Fibroblast of lung (primary cell): ENCODE measurements at places on chromosomes 11 and 22. TPM values are rescaled to one million over a fixed set of nuclear protein-coding genes. Genes with fewer than 3 reads are reported as not detected.

The OR51B4 gene
- not detected in 2 replicates for polyA plus RNA-seq

The MN1 gene
- polyA plus RNA-seq = 2.8 and 11.8 TPM in 2 replicates

DNA sequence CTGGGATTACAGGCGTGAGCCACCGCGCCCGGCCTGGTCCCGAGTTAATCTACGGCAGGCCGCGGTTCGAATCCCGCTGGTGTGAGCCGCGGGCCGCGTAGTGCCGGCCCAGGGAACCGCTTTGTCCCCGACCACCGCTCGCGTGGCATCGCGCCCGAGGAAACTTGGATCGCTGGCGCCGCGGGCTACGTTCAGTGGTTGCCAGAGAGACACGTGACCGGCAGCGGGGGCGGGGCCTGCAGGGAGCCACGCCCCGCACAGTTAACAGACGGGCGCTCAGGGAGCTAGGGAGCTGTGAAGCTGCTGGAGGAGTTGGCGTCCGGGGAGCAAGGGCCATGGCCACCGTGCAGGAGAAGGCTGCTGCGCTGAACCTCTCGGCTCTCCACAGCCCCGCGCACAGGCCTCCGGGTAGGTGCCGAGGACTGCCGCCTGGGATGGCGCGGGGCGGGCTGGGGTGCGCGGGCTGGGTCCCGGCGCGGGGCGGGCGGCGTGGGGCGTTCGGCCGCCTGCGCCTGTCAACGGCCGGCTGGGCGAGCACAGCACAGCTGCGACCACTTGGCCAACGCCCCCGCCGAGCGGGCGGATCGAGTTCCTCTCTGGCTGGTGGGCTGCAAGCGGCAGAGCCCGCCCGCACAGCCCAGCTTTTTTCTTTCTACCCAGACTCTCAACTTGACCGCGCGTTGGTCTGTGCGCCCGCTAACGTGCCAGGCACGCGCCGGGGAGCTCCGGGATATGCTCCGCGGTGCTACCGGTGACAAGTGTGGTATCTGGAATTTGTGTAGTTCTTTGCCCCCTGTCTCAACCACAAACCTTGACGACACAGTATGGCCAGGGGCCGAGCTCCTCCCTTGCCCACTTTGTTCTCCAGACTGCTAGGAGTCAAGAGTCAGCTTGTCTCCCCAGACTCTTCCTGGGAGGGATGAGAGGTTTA lies at the start of gene DEPDC7:
DEPDC7 (plus strand) TSS at position 258 of the 931 bp plus-strand sequence; CDS start at position 336, 78 bp downstream.
- peak; percentile 88 for DNase-seq
- no peaks in the 10 kb centered on the region for H3K36me3 ChIP-seq
- H3K4me1 ChIP-seq = no peaks in the 10 kb centered on the region
- H3K27me3 ChIP-seq = no peaks in the 10 kb centered on the region
- peak within 1 kb of the TSS; percentile 76 for H3K4me3 ChIP-seq

DNA sequence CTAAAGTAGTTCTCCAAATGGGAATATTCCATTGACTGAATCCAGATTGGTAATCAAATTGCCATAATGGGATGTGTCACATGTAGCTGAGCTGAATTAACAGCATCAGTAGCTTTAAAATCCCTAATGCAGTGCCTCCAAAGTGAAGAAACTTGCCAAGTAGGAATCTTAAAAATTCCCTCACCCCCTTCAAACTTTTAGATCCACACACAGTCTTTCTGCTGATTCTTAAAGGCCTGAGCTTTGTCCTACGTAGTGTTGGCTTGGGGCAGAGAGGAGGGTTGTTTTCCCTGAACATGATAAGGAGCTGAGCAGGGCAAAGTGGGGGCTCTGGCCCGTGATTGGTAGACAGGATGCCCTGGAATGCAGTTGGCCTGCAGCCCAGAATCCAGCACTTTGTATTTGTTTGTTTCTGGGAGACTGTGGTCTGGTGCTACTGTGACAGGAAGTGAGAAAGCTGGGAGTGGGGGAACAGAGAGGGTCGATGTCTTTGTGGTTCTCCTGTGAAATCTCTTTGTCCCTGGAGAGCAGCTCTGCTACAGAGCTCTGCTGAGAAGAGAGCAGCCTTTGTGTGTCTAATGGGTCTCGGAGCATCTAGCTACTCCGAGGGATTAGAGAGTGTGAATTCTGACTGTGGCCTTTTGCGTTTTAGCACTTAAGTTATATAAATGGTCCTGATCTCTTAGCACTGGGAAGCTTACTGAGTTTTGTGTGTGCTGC lies 16.9 kb downstream of the CTNND1 start:
- H3K4me3 ChIP-seq = peak overlapping the region; percentile 56
- H3K27ac ChIP-seq = peak overlapping the region; percentile 63
- H3K27me3 ChIP-seq = no peaks in the 10 kb centered on the region
- peaks cover 1% of the 10 kb centered on the region for H3K36me3 ChIP-seq
- DNase-seq = peak; percentile 99

DNA sequence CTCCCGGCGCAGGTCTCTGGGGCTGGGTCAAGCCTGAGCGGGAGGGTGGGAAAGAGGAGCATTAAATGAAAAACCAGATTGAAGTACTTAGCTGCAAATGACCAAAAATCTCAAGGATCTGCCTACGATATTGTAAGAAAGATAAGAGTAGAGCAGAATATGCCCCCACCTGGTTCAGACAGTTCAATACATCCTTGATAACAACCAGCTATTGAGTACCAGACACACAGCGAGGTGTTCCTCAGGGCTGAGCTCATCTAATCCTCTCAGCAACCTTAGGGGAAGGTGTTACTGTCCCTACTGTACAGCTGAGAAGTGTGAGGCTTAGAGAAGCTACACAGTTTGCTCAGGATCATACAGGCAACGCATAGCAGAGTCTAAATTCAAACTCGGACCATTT lies 27.4 kb upstream of the HMGXB4 start:
- H3K27me3 ChIP-seq = peaks cover 5% of the 10 kb centered on the region
- H3K4me3 ChIP-seq = no peak overlapping the region
- DNase-seq = no peak
- no peaks in the 10 kb centered on the region for H3K4me1 ChIP-seq

GRCh38 chr22:47044722-47045535 lies 282.5 kb downstream of the TBC1D22A start:
- H3K4me3 ChIP-seq = no peak overlapping the region
- H3K36me3 ChIP-seq = no peaks in the 10 kb centered on the region
- no peaks in the 10 kb centered on the region for H3K27me3 ChIP-seq
- H3K4me1 ChIP-seq = no peaks in the 10 kb centered on the region
- H3K27ac ChIP-seq = no peak overlapping the region
- no peak for DNase-seq

- H3K4me3 ChIP-seq = no peak overlapping the region
- H3K4me1 ChIP-seq = no peaks in the 10 kb centered on the region
- H3K27ac ChIP-seq = no peak overlapping the region
- no peaks in the 10 kb centered on the region for H3K36me3 ChIP-seq
- no peaks in the 10 kb centered on the region for H3K27me3 ChIP-seq
Measured at GRCh38 chr11:107337917-107338316, 119.7 kb downstream of the CWF19L2 start.

DNA sequence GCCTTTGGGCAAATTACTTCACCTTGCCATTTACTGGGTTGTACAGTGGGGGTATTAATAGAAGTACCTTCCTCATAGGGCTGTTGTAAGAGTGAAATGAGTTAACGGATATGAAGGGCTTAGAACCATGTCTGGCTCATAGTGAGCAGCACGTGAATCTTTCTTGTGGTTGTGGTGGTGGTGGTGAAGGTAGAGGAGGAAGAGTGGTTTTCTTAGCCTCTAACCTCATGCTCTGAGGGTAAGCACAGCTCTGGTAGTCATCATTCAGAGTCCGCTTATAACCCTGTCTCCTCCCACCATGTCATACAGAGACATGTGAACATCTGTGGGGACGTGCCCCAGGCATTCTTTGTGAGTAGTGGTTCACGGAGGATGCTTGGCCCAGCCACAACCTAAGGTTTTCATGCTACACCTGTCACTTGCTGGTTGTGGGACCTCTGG lies 43.6 kb downstream of the TEAD1 start:
- peaks cover 2% of the 10 kb centered on the region for H3K36me3 ChIP-seq
- peak; percentile 54 for DNase-seq
- no peak overlapping the region for H3K27ac ChIP-seq
- H3K27me3 ChIP-seq = no peaks in the 10 kb centered on the region

DNA sequence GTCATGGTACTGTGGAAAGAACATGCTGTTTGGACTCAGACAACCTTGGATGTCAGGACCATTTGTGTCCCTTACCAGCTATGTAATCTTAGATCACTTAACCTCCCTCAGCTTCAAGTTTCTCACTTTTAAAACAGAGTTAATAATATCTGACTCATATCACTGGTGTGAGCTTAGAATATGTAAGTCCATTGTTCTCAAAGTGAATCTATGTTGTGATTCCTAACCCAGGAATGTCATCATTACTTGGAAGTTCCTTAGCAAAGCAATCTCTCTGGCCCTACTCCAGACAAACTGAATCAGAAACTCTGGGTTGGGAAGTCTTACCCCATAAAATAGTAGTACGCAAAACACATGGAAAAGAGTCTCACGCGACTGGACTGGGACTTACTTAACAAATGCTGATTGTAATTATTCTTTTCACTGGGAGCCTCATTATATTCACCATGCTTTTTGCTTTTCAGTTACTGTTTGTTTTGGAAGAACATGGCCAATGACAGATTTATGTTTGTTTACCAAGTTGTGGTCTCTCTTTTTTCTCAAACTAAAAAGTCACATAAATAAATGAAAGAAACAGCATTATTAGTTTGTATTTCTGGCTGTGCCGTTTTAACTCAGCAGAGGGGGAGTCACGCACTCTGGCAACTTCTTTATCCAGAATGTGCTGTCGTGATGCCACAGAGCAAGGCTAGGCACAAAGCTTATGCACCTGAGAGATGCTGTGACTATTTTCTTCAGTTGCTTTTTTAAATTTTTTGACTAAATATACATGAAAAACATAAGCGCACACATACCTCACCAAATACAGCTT lies 217.7 kb upstream of the CTSC start:
- H3K27me3 ChIP-seq = no peaks in the 10 kb centered on the region
- no peaks in the 10 kb centered on the region for H3K36me3 ChIP-seq
- peak overlapping the region; percentile 79 for H3K27ac ChIP-seq
- H3K4me1 ChIP-seq = peaks cover 11% of the 10 kb centered on the region

GRCh38 chr22:23067023-23067650 lies 3.2 kb upstream of the GNAZ start:
- DNase-seq = no peak
- H3K36me3 ChIP-seq = no peaks in the 10 kb centered on the region
- H3K4me3 ChIP-seq = no peak overlapping the region
- H3K27me3 ChIP-seq = peaks cover 6% of the 10 kb centered on the region

DNA sequence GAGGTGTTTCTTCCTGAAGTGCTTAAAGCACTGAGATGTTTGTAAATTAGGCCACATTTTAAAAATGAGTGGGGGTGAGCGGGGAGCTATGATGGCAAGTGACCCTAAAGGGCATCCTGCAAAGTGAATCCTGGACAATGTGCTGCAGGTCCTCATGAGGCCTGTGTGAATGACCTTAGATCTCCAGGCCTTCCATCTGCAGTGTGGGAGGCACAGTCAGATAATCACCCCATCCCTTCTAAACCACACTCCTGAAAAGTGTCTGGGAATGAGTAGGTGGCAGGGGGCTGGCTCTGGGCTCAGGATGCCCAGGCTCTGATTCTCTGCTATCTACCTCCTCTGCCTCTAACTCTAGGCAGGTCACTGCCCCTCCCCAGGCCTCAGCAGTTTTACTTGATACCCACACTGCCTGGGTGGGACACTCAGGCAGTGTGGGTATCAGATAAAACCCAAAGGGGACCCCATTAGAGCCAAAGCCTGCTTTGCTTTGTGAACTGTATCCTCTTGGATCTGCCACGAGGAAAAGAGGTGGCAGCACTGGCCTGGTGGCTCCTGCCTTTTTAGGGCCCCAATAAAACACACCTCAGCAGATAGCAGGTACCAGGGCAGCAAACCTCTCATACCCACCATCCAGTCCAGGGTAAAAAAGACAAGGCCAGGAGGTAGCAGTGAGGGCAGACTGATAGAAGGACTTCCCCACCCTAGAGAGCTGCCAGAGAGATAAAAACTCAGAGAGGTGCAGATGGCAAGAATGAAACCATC lies 10.5 kb downstream of the STARD10 start:
- no peaks in the 10 kb centered on the region for H3K36me3 ChIP-seq
- no peak overlapping the region for H3K4me3 ChIP-seq
- no peak for DNase-seq
- H3K27ac ChIP-seq = no peak overlapping the region
- H3K27me3 ChIP-seq = peaks cover 3% of the 10 kb centered on the region

- H3K27me3 ChIP-seq = no peaks in the 10 kb centered on the region
- DNase-seq = no peak
- H3K36me3 ChIP-seq = no peaks in the 10 kb centered on the region
- no peak overlapping the region for H3K27ac ChIP-seq
- H3K4me1 ChIP-seq = no peaks in the 10 kb centered on the region
Measured at GRCh38 chr22:26066534-26066933, 102.7 kb upstream of the SEZ6L start.

GRCh38 chr22:44701824-44702478 lies at the start of gene PRR5:
Gene PRR5 (plus strand): TSS chr22:44702204. CDS start chr22:44702475, 271 bp downstream.
- peak; percentile 87 for DNase-seq
- H3K27ac ChIP-seq = no peak within 1 kb of the TSS
- H3K36me3 ChIP-seq = no peaks in the 10 kb centered on the region
- peak within 1 kb of the TSS; percentile 34 for H3K4me3 ChIP-seq
- peaks cover 14% of the 10 kb centered on the region for H3K4me1 ChIP-seq

GRCh38 chr22:36985211-36985889 lies 33.9 kb downstream of the TST start:
- DNase-seq = no peak
- H3K27ac ChIP-seq = no peak overlapping the region
- no peaks in the 10 kb centered on the region for H3K4me1 ChIP-seq

DNA sequence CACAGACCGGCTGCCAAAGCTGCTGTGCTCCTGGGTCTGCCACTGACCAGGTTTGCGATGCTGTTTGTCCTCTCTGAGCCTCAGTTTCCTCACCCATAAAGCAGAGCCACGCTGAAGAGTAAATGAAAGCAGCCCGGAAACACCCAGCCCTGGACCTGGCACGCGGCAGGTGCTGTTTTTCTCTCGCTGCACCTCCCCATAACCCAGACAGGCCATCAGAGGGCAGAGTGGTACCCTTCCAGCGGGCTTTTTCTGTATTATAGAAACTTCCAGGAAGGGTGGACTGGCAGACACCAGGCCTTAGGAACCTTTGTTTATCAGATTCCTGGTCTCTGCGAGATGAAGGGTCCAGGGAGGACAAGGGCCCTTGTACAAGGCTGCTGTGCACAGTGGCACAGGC lies 17.9 kb upstream of the FGF19 start:
- peaks cover 16% of the 10 kb centered on the region for H3K27me3 ChIP-seq
- H3K27ac ChIP-seq = no peak overlapping the region
- no peak for DNase-seq
- no peaks in the 10 kb centered on the region for H3K4me1 ChIP-seq

DNA sequence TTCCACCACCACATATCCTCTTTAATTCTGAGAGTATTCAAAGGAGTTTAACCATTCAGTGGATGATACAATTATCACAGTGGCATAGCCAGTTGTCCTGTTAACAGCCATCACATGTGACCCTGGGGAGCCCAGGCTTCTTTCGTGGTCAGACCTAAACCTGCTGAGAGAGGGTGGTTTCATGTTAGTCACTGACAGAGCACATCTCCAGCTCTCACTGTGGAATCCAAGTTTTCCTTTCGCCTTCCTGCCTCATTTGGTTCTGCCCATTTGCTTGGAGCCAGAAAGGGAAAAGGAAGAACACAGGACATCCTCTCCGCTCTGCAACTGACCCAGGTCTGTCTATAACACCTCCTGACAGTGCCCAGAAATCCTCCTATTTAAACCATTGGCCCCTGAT lies 60.4 kb downstream of the MCHR1 start:
- H3K27me3 ChIP-seq = no peaks in the 10 kb centered on the region
- H3K36me3 ChIP-seq = no peaks in the 10 kb centered on the region
- no peak for DNase-seq
- no peak overlapping the region for H3K4me3 ChIP-seq
- no peak overlapping the region for H3K27ac ChIP-seq

GRCh38 chr11:134676516-134677287 lies 264.7 kb upstream of the B3GAT1 start:
- no peak overlapping the region for H3K4me3 ChIP-seq
- H3K4me1 ChIP-seq = no peaks in the 10 kb centered on the region
- no peaks in the 10 kb centered on the region for H3K27me3 ChIP-seq
- H3K36me3 ChIP-seq = no peaks in the 10 kb centered on the region
